ENCODE measurements at places on chromosomes 4 and X.

GRCh38 chr4:84159762-84160161, 339.3 kb downstream of the NKX6-1 start:
- DNase-seq, result no peak

DNA sequence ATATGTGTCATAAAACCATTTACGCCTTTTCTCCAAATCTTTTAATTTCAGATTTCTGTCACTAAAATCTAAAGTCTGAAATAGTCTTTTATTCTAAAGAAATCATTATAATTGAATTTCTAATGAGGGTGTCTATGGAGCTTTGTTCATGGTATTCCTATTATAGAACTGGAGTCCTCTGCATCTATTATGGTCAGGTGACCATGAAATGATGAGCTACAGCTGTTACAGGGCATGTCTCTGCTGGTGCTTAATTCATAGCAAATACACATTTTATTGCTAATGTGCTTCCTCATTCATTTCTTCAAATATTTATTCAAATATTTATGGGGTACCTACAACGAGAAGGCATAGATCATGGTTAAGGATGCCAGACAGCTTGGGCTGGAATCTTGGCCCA, 126.1 kb downstream of the NAA11 start:
- DNase-seq, result no peak

GRCh38 chr4:56744030-56744429, 62.9 kb upstream of the HOPX start:
- DNase-seq, result no peak

- DNase-seq, result no peak
These were observed 19.8 kb upstream of the FAM9A start for GRCh38 chrX:8820910-8821527.

- no peak for DNase-seq
These were observed 697.8 kb upstream of the HS3ST1 start for GRCh38 chr4:12126474-12126873.

DNA sequence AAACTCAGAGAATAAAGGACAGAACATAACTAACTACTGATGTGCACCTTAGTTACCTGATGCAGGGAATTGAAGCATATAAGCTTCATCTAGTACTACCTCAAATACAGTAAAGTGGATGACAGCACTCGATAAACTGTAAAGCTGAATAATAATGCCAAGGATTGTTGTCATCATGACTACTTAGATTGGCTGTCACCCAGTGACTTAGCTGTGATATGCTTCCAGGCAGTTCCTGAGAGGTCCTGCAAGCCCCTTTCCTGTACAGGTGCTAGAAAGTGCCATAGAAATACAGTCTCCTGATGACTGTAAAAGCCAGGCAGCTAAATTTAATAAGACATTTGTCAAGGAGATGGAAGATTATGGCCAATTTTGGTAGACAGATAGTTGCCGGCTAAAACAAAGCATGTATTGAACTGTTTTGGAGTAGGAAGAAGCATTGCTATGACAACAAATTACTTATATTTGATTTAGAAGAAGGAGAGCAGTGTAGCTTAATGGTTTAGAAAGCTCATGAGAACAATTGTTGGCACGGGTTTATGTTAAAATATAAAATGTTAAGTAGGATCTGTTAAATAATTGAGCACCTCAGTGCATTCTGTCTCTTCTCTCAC, 29.7 kb downstream of the TMEM164 start:
- DNase-seq, result no peak

DNA sequence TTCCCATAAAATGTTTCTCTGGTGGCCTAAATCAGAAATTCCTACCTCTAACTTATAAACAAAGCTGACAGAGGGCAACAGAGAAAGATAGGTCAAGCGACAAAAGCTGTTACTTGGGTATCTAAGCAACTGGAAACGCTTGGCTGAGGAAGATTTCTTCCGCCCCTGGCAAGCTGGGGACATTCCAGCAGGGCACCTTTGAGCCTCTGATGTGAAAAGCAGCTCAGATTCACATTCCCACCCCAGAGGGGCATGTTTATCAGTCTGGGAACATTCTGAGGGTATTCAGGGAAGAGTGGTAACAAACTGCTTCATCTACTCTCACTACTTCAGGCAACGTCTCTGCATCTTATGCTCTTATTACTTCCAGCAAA, 3.5 kb upstream of the CDS1 start:
- DNase-seq, result no peak

DNA sequence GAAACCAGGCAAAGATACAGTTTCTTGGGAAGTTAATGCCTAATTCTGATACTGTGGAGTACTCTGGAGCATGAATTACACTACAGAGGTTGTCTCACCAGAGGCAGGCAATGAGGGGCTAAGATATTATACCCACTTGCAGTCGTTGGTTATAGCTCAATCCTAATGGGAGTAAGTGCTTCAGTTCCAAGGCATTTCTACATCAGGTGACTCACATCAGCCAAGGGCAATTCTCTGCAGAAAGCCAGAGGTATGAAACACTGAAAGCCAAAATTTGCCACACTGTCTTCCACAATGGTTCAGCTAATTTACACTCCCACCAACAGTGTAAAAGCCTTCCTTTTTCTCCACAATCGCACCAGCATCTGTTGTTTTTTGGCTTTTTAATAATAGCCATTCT, 174.0 kb upstream of the IL15 start:
- no peak for DNase-seq

GRCh38 chrX:119292445-119292844, 56.4 kb downstream of the PGRMC1 start:
- no peak for DNase-seq

DNA sequence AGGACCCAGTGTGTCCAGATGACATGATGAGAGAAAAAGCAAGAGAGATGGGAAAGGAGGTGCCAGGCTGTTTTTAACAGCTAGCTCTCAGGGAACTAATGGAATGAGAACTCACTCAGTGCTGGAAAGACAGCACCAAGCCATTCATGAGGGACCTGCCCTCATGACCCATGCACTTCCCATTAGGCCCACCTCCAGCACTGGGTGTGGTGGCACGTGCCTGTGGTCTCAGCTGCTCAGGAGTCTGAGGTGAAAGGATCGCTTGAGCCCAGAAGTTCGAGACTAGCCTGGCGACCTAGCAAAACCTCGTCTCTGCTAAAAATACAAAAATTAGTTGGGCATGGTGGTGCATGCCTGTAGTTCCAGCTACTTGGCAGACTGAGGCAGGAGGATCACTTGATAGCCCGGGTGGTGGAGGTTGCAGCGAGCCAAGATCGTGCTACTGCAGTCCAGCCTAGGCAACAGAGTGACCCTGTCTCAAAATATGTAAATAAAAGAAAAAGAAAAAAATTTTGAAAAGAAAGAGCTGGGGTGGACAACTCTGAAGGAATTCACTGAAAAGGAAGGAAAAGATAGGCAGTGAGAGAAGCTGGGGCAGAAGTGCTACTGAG, 50.9 kb downstream of the FAM193A start:
- DNase-seq, result no peak

DNA sequence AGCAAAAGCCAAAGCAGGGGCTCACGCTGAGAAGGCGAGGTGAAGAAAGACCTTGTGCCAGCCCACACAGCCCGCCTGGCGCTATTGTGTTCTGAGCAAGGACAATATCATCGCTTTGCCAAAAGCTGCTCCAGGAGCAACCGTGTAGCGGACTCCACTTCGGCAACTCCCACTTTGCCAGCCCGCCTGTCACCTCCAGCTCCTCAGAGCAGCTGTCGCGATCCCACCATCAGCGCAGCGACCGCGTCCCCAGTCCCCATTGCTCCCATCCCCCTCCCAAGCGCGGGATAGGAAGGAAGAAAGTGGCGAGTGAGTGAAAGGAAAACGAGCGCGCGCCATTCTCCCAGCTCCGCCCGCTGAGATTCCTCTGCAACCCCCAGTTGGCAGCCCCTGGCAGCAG, 759 bp downstream of the ZC4H2 start:
- no peak for DNase-seq

DNA sequence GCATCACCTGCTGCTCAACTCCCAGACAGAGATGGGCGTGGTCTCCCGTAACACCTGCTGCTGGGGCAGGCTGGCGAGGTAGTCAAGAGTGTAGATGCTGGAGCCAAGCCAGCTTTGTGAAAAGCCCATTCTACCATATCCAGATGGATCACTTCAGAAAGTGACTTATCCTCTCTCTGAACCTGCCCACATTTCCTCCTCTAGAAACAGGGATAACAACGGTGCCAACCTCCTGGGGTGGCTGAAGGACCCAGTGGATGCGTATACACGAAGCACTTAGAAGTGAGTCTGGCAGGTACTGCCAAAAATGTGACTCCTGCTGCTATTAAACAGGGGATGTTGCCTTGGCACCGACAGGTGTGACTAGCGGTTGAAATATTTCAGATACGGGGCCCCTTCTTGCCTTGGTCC, 95.8 kb downstream of the SORBS2 start:
- no peak for DNase-seq

DNA sequence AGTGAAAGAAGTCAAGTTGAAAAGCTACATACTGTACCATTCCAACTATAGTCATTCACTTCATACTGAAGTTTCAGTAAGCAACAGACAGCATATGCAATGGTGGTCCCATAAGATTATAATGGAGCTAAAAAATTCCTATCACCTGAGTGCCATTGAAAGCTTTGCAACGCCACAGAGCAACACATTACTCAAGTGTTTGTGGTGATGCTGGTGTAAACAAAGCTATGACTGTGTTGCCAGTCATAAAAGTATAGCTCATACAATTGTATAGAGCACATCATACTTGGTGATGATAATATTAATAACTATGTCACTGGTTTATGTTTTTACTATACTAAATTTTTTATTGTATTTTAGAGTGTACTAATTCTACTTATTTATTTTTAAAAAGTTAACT, 78.9 kb downstream of the NAF1 start:
- DNase-seq, result no peak

GRCh38 chr4:90542216-90542615, 415.0 kb downstream of the CCSER1 start:
- no peak for DNase-seq

GRCh38 chrX:9902656-9903055, 64.5 kb upstream of the CLDN34 start:
- no peak for DNase-seq

GRCh38 chrX:149910178-149910695, 19.1 kb upstream of the HSFX4 start:
- no peak for DNase-seq

- no peak for DNase-seq
These were observed 62.5 kb downstream of the ASB9 start for GRCh38 chrX:15207384-15207783.

GRCh38 chrX:17500145-17500579, 125.2 kb downstream of the NHS start:
- DNase-seq, result no peak

GRCh38 chrX:9184211-9184610, 150.3 kb upstream of the FAM9B start:
- DNase-seq, result no peak

DNA sequence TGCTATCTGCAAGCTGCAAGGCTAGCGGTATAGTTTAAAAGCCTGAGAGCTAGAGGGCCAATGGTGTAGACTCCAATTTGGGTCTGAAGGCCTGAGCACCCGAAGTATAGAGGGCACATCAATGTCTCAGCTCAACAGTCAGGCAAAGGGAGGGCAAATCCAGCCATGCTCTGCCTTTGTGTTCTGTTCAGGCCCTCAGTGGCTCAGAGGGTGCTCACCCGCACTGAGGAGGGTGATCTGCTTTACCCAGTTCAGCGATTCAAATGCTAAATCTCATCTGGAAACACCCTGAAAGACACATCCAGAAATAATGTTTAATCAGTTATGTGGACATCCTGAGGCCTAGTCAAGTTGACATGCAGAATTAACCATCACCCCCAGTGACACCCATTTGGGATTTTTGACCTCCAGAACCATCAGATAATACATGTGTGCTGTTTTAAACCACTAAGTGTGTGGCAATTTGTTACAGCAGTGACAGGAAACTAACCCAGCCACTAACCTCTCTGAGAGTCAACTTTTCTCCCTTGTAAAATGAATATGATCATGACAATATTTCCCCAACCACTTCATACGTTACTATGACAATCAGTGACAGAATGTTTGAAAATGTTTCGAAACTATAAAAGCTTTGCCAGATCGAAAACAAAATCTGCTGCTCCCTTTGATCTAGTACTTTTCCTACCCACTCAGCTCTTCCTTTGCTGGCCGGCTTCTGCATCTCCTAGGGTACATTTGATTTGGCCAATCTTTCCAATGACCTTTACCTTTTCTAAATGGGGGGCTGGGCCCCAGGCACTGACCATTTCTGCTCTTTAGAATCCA, 8.4 kb upstream of the TBL1X start:
- DNase-seq, result no peak

- no peak for DNase-seq
These were observed 5.2 kb downstream of the KCNE5 start for GRCh38 chrX:109619771-109620170.

Measured in vagina (tissue), 2 donors.